Vagina (tissue), 2 donors: ENCODE measurements at places on chromosomes 12 and 14.

- no peak for DNase-seq
Observed at GRCh38 chr12:54984658-54985376, at the start of gene TESPA1. TESPA1 (minus strand) TSS chr12:54984762; CDS start chr12:54974562, 10,200 bp downstream.

- no peak for DNase-seq
Observed at GRCh38 chr12:75571656-75572205, 60.3 kb upstream of the KRR1 start.

GRCh38 chr12:121388421-121388981 lies 11.4 kb upstream of the RNF34 start:
- no peak for DNase-seq

DNA sequence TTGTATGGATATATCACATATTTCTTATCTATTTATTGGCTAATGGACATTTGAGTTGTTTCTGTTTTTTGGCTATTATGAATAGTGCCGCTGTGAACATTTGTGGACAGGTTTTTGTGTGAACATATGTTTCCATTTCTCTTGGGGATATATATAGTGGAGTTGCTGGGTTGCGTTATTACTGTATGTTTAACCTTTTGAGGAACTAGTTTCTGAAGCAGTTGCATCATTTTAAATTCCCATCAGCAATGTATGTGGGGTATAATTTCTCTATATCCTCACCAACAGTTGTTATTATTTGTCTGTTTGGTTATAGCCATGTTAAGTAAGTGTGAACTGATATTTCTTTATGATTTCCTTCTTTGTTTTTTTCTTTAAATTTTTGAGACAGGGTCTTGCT lies 10.7 kb downstream of the TCTN2 start:
- no peak for DNase-seq

DNA sequence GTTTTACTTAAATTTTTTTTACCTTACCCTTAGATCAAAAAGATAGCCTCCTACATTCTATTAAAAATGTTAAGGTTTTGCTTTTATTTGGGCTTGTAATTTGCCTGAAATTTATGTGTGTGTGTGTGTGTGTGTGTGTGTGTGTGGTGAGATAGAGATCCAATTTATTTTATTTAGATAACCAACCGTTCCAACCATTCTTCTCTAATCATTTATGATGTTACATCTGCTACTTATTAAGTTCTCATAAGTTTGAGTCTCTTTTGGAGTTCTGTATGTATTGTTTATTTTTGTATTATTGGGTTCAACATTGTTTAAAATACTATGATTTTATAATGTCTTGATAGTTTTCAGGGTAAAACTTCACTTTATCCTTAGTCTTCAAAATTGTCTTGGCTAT lies 70.6 kb upstream of the PAWR start:
- DNase-seq, result no peak

DNA sequence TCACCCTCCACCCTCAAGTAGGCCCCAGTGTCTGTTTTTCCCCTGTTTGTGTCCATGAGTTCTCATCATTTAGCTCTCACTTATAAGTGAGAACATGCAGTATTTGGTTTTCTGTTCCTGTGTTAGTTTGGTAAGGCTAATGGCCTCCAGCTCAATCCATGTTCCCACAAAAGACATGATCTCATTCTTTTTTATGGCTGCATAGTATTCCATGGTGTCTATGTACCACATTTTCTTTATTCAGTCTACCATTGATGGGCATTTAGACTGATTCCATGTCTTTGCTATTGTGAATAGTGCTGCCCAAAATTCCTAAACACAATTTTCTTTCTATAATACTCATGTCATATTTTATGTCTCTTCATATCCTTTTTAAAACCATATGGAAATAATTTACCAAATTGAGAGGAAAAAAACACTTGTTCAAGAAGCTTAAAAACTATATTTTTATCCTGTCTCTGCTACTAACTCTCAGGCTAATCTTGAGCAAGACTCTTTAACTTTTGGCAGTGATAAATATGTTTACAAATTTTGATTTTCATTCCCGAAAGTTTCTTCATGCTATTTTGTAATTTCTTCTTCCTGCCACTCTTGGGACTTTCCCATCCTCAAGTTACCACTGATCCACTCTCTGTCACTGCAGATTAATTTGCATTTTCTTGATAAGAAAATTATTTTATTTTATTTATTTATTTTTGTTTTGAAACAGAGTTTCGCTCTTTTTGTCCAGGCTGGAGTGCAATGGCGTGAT lies 28.0 kb upstream of the OSBPL8 start:
- DNase-seq, result no peak

GRCh38 chr12:69456239-69456638 lies 13.9 kb upstream of the FRS2 start:
- no peak for DNase-seq

GRCh38 chr14:82636426-82636825 lies 1102.8 kb upstream of the SEL1L start:
- no peak for DNase-seq

DNA sequence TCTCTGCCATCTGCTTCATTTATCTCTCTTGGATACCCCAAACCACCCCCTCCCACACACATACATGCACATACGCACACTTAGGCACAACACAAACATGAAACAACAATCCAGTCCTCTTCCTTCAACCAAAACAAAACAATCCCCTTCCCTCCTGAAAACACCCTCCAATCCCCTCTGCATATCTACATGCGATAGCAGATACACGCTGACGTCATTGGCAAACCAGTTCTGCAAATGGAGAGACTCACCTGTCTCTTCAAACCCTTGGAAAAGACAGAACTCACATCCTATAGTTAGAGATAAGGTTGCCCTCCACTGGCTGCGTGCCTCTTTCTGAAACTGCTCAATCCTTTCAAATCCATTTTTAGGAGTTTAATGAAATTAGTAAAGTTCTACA lies 37.2 kb upstream of the RMST start:
- DNase-seq, result no peak

DNA sequence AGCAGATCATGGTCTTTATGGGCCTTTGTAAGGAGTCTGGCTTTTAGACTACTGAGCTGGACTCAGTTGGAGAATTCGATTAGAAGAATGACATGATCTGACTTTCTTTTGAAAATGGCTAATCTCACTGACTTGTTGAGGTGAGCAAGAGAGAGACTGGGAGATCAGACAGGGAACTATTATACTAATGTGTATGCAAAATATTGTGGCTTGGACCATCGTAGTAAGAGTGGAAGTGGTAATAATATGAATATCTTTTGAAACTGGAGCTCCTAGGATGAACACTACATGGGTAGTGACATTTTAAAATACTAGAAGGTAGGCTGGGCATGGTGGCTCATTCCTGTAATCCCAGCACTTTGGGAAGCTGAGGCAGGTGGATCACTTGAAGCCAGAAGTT lies 56.2 kb upstream of the CCT2 start:
- no peak for DNase-seq

GRCh38 chr12:76084863-76085519 lies 506 bp upstream of the NAP1L1 start:
- DNase-seq, result no peak

DNA sequence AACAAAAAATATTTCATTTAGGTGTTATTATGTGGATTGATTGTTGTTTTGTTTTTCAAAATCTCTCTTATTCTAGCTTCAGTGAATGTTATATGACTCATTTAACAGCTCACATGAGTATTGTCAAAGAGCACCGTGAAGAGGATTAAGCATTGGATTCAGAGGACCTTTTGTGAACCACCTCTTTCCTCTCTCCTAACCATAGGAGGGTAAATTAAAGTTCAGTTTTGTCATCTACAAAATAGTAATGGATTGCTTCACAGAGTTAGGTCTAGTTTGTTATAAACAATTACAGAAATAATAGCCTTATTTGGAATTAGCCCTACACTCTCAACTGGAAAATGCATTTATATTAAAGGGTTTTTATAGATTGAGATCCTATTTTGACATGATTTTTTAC lies 962 bp upstream of the KERA start:
- no peak for DNase-seq

GRCh38 chr12:71810921-71811320 lies 28.6 kb upstream of the TBC1D15 start:
- DNase-seq, result no peak

DNA sequence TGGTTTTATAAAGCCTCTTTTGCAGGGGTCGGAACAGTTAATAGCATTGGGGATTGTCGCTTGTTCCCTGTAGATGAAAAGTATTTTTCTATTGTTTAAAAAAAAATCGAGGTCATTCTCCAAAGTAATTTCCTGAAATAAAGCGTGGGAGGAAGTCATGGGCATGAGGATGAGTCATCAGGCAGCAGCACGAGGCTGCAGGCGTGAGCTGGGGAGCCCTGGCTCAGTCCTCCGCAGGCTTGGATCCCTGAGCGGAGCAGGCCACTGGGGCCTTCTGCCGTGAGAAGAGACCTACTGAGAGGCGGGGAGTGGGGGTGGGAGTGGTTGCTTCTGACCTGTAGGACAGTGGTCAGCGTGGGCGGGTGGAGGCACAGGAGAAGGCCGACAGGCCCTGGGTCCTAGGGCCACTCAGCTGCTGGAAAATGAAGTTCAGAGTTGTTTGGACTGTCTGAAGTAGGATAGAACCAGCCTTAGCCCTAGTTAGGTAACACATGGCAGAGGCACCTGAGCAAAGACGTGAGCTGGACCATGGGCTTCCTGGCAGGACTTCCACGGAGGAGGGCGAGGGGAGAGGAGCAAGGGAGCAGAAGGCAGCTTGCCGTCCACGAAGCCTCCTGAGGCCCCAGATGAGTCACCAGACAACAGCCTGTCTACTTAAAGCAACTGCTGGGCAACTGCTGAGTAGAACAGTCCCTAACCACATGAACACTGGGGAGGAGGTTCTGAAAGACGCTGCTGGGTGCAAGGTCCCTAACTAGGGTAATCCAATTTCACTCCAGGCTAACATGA lies 21.1 kb upstream of the LGALS3 start:
- no peak for DNase-seq

GRCh38 chr12:101857043-101857558 lies 20.3 kb upstream of the DRAM1 start:
- DNase-seq, result no peak

GRCh38 chr12:68788554-68789143 lies 19.3 kb upstream of the MDM2 start:
- no peak for DNase-seq

DNA sequence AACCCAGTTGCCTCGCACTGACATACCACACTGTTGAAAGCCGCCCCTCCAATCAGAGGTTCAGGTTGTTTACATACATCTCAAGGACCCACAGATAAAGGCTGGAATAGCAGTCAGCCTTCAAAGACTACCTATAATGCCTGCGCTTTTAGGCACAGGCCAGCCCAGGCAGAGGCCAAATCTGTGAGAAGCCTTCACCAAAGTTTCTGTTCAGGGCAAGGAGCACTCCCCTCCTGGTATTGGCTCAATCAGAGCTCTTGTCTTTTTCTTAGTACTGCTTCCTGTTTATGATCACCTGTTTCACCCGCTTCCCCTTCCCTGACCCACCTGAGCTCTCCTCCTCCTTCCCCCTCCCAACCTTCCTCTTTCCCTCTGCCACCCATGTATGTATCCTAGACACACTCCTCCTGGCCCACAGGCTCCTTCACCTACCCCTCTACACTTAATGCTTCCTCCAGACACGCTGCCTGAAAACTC lies 34.8 kb downstream of the DUSP16 start:
- DNase-seq, result no peak

GRCh38 chr14:89707086-89707485 lies 247.4 kb downstream of the EFCAB11 start:
- no peak for DNase-seq

GRCh38 chr14:92456215-92457015 lies 57.2 kb upstream of the RIN3 start:
- DNase-seq, result no peak

GRCh38 chr14:45095143-45095542 lies 11.2 kb downstream of the PRPF39 start:
- no peak for DNase-seq

GRCh38 chr14:94853920-94854319 lies 84.0 kb upstream of the GSC start:
- no peak for DNase-seq

DNA sequence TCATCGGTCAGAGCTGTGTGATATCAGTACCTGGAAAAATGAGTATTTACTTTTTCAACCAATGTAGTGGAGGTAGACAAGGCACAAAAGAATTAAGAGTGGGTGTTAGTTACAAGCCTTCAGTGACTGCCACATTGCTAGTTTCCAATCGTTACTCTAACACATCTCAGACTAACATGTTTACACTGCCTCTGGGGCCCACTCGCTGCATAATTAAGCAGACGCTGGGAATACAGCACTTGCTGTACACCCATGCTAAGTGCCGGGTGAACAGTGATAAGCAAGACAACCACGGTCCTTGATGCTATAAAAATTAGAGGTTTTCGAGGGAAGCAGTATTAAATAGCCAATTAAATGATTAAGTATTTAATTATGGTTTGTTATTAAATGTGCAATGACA lies 1147.6 kb downstream of the AACS start:
- DNase-seq, result no peak

- no peak for DNase-seq
Observed at GRCh38 chr12:104737791-104738301, 220.2 kb downstream of the SLC41A2 start.

- DNase-seq, result no peak
Observed at GRCh38 chr12:3193131-3193530, 116.0 kb downstream of the TSPAN9 start.

DNA sequence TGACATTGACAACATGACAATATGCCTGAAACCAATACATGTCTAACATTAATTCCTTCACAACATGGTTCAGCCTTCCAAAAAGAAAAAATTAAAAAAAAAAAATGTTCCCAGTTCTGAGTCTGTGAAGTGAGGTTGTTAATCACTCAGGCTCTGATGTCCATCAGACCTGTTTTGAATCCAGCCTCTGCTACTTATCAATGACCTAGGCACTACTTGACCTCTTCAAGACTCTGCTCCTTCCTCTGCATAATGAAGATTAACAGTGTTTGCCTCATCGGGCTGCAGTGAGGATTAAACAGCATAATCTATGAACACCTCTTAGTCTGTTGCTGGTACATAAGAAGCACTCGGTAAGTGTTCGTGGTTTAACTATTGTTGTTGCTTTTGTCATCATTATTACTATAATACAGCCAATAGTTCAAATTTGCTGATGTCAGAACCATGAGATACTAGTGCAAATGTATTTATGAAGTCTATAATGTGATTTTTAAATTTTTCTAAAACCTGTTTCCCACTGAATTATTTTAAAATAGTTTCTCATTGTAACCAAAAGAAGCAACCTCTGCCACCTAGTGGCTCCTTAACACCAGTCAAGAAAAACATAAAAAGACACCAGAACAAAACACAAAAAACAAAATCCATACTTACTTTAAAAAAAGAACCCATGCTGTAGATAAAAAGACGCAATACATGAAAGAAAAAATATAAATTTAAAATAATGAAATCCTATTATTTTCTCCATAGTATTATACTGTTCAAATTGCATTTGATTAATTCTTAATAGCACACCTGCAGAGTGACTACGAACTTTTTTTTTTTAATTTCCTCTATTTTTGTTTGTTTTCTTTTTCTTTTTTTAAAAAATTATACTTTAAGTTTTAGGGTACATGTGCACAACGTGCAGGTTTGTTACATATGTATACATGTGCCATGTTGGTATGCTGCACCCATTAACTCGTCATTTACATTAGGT lies 20.3 kb upstream of the TMX1 start:
- DNase-seq, result no peak

DNA sequence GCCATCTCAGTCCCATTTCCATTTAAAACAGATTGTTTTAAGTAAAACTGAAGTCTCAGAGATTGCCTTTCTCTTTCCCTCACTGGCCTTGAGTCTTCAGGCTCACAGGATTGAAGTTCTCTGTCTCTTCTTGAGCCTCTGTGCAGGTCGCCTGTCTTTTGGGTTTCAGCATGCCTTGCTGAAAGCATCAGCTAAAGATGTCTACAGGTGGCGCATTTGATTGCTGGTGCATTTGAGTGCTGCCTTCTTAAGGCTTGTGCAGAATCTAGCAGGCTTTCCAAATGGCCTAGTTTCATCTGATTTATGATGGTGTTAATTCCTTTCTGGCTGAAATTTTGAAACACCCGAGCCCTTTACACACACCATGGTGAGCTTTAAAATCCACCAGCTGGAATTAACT lies 1062.2 kb upstream of the FBXO33 start:
- no peak for DNase-seq
